Activated naive CD4-positive, alpha-beta T cell treated with anti-CD3 and anti-CD28 coated beads, Interleukin-2, amount 50 U/mL, for 16 hours (primary cell): ENCODE measurements at places on chromosomes 2 and 18.
A peak's percentile ranks its signal among the peaks of the same experiment; 100 is the strongest.

DNA sequence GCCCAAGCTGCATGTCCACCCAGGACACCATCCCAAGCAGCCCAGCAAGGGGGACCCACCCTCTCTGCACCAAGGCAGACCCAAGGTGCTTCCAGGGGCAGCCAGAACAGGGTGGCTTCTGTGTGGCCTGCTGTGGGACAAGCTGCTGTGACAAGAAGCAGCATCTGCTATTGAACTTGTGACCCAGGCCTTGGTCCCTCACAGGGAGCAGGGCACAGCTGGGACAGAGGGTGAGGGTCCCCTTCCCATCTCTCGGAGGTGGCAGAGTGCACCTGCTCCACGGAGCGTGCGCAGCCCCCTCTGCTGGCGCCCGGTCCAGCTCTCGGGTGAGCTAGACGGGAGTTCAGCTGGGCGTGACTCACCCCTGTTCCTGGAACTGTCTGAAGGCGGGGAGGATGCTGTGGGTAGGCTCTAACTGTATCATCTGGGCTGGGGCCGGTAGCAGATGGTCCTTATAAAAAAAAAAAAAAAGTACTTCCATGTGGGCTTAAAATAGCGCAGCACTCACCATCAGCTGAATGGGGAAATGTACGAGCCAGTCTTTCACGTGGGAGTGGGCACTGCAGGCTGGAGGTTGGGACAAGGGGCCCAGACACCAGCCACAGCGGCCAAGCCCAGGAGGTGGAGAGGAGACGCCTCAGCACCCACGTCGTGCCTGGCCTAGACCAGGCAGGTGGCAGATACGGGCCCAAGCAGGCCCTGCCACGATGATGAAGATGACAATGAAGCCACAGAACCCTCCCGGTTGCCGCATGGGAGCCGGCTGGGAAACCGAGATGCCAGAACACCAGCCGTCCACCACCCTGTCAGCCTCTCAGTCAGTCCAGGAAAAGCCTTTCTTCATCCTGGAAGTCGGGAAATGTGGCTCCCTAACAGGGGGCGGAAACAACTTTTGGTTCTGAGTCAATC lies 136.8 kb upstream of the ID2 start:
- peak; percentile 88 for DNase-seq

GRCh38 chr2:221943076-221943810 lies 355.6 kb downstream of the PAX3 start:
- no peak for DNase-seq

DNA sequence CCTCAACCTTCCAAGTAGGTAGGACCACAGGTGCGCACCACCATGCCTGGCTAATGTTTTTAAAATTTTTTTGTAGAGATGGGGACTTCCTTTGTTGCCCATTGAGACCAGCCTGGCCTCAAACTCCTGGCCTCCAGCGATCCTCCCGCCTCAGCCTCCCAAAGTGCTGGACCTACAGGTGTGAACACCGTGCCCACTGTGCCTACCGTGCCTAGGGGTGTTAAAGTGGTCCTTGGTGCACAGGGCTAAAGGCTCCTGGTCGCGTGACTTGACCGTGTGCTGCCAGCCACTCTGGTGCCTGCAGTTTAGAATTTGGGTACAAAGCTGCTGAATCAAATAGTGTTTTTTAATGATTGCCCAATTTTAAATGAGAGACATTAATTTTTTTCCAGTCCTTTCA lies 51.0 kb upstream of the KCNG2 start:
- no peak for DNase-seq

DNA sequence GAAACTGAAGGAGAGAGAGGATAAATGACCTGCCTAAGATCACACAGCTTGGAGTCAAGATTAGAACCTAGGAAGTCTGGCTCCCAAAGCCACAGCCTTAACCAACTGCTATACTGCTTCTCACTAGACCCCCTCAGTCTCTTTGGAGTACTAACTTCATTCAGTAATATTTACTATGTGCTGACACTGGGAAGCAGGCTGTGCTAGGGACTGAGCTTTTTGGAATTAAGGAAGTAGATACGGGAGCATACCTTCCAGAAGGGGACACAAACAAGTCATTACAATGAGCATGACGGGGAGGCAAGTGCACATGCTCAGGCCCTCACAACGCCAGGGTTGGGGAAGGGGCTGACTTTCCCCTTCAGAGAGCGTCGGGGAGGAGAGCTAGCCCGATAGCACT lies 97.7 kb downstream of the INO80D start:
- DNase-seq, result no peak

DNA sequence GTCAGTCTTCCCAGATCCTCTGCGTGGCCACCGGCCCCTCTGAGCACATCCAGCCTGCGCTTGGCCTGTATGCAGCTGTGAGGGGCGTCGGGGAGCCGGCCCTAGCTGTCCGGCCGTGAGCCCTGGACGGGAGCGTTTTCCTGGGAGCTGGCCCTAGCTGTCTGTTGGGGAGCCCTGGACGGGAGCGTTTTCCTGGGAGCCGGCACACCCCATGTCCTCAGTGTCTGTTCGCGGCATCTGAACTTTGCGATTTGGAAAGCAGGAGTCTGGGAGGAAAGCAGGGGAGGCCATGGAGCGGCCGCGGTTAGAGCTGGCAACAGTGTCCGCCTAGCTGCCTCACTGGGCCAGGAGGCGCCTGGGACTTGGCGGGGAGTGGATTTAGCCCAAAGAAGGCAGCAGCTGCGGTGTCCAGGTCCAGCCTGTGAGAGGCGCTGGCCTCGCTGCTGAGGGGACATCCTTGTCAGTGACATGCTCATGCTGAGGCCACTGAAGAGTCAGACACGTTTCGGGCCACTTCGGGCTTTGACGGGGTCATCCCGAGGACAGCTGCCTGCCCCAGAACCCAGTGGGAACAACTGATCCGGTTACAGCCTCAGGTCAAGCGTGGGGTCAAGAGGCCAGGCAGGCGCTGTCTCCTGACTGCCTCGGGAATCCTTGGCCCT lies 75.8 kb downstream of the KCNG2 start:
- DNase-seq, result no peak

- DNase-seq, result no peak
Observed at GRCh38 chr2:46748735-46749531, 166.7 kb downstream of the MCFD2 start.

- DNase-seq, result no peak
Observed at GRCh38 chr18:58088691-58089065, 44.7 kb downstream of the NEDD4L start.

DNA sequence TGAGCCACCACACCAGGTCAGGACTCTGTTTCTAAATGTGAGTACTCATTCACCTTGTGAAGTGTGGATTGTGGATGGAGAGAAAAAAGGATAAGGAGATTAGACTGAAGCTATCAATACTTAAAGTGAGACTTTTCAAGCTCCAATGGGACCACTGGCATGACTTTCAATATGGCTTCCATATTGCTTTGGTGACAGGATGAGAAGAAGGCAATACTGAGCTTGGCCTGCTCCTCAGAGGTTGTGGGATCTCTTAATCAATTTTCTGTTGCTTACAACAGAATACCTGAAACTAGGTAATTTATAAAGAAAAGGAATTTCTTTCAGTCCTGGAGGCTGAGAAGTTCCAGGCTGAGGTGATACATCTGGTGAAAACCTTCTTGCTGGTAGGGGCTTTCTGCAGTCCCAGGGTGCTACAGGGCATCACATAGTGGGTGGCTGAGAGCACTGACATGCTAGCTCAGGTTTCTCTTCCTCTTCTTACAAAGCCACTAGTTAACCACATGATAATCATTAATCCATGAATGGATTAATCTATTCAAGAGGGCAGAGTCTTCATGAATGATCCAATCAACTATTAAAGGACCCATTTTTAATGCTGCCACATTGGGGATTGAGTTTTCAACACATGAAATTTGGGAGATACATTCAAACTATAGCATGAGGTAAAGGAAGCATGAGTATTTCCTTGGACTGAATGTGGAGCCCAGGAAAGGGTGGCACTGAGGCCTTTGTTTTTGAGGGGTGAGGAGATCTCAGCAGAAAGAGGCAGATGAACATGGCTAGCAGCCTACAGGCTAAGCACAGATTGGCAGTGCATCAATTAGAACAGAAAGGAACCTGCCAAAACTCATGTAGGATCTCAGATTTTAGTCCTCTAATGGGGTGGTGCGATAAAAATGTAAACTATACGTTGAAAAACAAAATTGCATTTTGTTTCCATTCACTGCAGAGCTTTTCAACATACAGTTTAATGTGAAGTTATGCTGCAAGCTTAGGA lies 274.5 kb downstream of the PIK3C3 start:
- no peak for DNase-seq

GRCh38 chr2:212618636-212619035 lies 80.0 kb upstream of the ERBB4 start:
- DNase-seq, result no peak

DNA sequence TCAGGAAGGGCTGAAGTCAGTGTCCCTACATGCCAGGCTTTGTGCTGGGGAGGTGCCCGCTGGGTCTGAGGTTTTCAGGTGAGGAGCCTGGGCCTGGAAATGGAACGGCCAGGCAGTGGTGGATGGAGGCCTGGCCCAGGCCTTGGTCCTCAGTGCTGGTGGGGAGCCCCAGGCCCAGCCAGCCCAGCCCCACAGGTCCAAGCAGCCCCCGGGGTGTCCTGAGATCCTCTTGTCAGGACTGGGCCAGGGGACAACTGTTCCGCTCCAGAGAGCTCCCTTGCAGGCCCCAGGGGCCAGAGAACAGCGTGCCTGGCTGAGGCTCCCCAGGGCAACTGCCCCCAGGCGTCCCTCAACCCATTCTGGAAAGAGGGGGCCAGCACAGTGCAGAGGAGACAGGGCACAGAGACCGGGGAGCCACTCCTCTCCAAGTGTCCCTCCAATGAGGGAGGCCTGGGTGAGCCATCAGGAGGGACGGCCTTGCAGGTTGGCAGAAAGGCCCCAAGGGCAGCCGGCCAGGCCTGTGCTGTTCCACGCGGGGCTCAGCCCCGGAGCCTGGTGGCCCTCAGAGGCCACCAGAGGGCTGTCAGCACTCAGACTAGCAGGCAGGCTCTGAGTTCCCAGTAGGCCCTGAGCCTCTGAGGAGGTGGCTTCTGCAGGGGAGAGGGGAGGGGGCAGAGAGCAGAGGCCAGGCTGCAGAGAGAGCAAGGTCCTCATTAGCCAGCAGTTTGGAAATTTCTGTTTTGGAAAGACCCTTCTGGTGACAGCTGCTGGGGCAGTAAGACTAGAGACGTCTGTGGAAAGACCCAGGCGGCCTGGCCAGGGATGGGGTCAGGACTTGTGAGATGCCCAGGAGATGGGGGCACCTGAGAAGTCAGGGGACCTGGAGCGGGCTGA lies 29.4 kb upstream of the SNED1 start:
- DNase-seq, result peak; percentile 8

DNA sequence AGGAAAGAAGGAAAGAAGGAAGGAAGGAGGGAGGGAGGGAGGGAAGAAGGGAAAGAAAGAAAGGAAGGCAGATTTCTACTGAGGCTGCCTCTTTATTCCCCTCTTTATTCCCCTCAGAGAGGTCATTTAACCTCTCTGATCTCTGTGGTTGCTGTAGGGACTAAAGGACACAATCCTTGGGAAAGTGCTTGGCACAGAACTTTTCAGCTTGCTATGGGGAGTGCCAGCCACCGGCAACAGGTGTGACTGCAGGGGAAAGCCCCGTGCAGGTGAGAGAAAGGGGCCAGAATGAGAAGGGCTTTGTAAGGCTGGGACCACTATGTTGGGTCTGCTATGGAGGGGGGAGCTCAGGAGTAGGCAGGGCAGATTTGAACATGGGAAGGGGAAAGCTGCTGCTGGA lies 27.7 kb upstream of the STEAP3 start:
- DNase-seq, result no peak

DNA sequence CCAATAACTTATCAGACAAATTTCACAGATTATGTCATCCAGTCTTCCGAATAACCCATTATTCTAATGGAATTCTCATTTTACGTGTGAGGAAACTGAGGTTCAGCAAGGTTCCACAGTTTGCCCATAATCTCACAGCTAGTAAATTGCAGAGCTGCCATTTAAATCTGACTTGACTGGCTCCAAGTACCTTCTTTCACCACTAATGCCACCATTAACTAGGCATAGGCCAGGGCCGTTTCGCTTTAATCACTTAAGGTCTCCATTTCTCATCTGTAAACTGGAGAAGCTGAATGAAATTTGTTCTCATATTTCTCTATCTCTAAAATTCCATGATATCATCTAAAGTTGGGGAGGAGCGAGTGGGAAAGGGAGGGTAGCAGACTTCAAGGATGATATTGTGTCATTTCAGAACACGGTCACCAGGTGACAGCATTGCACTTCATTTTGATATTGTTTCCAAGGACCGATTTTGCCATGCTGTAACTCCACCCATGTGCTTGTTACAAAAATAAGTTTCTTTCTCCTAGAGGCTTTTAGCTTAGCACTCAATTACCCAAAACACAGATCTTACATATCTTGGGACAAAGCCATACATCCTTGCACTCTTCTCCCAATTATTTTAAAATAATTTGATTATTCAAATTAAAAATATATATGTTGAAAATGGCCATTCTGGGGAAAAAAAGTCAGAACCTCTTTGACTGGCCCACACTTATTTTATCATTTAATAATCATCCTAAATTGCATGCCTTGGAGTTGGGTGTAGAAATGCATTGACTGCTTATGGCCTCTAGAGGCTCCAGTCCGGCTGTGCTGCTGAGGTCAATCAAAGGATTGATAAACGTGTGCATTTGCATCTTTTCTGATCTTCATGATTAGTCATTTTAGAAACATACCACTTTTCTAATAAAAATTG lies 123.8 kb downstream of the AKAIN1 start:
- peak; percentile 24 for DNase-seq

- DNase-seq, result no peak
Observed at GRCh38 chr18:34710934-34711333, 836 bp downstream of the DTNA start.

GRCh38 chr2:105611333-105611637 lies 133.4 kb upstream of the NCK2 start:
- no peak for DNase-seq

- DNase-seq, result no peak
Observed at GRCh38 chr2:186612555-186613440, 22.9 kb downstream of the ITGAV start.

- DNase-seq, result no peak
Observed at GRCh38 chr2:9178110-9178903, 28.3 kb upstream of the ASAP2 start.

DNA sequence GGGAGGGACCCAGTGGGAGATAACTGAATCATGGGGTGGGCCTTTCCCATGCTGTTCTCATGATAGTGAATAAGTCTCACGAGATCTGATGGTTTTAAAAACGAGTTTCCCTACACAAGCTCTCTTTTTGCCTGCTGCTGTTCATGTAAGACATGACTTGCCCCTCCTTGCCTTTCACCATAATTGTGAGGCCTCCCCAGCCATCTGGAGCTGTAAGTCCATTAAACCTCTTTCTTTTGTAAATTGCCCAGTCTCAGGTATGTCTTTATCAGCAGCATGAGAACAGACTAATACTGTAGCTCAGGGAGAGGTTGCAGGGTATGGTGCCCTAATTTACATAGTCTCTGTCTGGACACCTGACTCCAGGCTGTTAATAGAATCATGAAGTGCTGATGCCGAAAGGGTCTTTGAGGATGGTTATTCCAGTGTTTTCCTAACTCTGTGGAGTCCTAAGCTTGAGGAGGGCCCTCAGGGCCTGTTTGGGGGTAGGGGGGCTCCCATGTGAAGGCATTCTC lies 343.2 kb downstream of the ALK start:
- no peak for DNase-seq
